ENCODE measurements at places on chromosomes 13 and 19.

DNA sequence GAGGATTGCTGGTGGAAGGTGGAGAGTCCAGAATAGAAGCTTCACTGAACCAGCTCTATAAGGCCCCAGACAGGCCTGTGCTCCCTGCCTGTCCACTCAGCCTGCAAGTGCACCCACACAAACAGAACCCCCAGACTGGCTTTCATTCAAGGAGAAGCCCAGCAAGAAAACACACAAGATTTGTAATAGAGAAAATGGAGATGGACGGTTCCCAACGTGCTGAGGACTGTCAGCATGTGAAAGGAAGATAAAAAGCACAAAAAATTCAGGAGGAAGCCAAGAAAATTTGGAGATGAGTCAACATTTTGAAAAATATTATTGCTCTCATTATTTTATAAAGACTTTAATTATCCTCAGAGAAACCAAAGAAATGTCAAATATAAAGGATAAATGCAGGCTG is 218.2 kb upstream of the SLC10A2 start:
- DNase-seq: no peak

DNA sequence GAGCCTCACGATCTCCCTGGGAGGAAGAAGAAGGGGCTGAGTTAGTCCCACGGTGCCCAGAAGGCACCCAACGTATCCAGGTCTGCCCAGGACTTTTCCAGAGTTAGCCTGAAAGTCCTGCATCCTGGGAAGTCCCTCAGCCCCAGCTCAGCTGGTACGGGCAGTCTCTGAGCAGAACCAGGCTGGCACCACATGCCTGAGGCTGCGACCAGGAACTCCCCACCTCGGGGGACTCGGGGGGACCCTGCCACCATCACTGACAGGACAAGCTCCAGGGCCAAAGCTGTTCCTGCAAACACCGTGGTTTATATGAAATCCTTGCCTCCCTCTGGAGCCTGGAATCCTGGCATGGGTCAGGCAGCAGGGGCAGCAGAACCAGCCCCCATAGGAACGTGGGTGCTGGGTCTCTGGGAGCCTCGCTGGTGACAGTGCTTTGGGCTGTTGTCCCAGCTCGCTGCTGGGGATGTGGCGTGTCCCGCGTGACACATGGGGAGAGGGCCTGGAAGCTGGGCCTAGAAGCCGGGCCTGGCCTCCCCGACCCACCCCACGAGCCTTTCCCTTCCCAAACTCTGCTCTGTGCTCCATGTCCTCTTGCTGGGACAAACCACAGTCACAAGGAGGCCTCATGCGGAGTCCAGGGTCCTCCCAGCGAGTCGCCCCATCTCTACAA is 55.5 kb downstream of the GNG7 start:
- no peak for DNase-seq

DNA sequence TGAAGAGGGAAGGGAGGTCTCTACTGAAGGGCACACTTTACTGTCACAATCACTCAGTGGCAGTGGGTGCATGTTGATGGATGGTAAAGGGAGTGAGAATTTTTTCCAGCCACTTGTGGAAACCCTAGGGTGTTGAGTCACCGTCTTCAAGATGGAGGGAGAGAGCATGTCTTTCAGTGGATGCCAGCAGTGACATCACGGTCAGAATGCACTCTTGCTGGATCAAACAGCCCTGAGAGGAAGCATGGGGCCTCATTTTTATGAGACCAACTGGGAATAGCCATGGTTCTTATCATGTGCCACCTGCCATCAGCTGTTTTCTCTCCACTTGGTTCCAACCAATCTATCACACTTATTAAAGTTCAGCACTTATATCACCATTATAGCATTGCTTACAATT is 182.5 kb downstream of the KCNRG start:
- no peak for DNase-seq

- DNase-seq: no peak
Observed at GRCh38 chr13:46953331-46953730, 56.5 kb upstream of the HTR2A start.

DNA sequence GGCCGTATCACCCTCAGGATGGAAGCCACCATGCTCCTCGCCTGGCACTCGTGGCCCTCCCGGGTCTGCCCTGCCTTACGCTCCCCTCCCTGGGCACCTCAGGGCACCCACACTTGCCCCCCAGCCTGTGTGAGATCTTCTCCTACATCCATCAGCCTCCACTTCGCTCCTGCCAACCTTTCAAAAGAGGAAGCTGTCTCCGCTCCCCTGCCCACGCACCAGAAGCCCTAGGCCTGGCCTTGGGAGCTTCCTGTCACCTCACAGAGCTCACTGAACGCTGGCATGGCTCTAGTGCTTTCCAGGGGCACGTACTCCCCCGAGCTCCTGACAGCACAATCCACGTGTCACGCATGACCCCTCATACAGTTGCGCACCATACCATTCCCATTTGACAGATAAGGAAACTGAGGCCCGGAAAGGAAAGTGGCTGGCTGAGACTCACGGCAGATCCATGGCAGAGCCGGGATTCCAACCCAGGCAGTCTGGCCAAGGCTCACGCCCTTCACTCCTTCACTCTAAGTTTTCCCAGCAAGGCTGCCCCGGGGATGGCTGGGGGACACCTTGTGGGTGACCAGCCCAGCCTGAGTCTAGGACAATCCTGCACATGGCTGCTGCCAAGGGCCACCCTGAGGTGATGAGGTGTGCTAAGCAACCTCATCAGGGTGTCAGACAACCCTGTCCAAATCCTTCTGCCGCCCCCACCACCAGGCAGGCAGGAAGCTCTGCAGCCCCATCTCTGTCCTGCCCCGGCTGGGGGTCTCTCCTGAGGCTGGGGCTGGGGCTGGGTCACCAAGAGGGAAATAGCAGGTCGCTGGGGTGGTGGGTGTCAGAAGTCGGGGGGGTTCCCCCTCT is 19.3 kb downstream of the PPP1R12C start:
- DNase-seq: no peak

- DNase-seq: peak; percentile 95
Observed at GRCh38 chr19:12495002-12495802, 10.6 kb upstream of the ZNF709 start.

DNA sequence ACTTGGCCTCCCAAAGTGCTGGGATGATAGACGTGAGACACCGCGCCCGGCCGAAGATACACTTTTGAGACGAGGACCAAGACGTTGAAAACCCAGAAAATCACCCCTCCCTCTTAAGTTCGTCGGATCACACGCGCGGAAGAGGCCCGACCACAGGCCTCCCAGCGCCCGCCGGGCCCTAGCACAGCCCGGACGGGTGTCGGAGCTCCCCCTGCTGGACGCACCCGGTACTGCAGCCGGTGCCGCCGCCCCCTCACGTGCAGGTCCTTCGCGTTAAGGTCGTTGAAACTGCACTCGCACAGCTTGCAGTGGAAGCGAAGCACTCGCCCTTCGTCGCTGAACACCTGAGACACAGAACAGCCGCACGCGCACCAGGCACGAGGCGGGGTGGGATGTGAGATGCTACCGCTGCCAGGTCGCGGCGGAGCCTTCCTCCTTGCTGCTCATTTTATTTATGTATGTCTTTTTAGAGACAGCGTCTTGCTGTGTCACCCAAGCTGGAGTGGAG is 35.7 kb upstream of the MATK start:
- peak; percentile 71 for DNase-seq

DNA sequence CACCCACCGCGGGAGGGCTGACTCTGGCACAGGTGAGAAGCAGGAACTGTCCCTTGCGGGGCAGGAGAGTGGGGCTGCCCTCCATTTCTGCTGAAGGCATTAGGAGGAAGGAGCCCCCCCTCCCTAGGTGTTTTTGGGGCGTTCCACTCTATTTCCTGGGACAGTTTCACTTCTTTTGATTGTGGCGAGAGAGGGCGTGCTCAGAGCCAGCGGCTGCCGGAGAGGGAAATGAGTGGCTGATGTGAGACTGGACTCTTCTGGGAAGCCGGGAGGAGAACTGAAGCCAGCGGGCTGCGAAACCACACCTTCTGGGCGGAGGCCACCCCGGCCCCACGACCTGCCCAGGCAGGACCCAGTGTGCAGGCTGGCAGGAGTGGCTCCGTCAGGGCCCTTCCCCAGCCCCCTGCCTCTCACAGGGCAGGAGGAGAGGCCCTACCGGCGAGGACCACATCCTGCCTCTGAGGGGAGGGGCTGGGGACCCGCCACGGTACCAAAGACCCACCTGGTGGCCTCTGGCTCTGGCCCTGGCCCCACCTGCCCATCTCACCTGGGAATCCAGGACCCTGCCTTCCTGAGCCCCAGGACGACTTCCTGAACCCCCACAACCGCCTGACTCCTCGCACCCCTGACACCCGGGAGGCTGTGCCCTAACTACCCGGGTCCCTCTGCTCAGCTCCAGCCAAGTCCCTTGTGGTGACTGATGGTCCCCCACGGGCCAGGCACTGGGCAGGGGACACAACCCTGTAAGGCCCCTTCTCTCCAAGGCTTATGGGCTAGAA is 25.9 kb downstream of the MPND start:
- DNase-seq: peak; percentile 63

DNA sequence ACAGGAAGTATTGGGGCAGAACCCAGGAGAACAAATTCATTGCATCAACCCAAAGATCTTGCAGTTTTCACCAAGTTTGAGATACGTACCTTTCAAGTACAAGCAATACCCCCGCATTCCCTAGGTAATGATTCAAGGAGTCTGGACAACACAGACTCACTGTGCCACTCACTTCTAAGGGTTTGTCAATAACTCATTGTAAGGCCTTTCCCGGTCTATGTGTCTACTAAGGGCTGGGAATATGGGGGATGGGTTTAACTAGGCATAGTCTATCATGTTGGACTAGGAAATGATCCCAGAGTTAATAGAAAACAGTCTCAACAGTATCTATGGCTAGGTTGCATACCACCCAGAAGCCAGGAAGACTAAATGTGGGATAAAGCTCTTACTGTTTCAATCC is 8.3 kb upstream of the ITM2B start:
- DNase-seq: no peak

GRCh38 chr19:22620401-22620800 is 13.7 kb upstream of the ZNF492 start:
- no peak for DNase-seq

DNA sequence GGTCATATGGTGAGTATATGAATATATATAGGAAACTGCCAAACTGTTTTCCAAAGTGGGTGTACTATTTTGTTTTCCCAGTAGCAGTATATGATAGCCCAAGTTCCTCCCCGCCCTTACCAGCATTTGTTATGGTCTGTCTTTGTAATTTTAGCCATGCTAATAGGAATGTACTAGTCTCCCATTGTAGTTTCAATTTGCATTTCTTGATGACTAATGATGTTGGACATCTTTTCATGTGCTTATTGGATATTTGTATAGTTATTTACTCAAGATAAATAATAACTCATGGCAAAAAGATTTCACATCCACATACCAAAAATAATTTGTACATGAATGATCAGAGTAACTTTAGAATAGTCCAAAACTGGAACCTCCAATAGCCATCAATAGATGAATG is 75.3 kb upstream of the SERP2 start:
- DNase-seq: no peak

- no peak for DNase-seq
Observed at GRCh38 chr19:41311613-41312012, 1.6 kb downstream of the CCDC97 start.

DNA sequence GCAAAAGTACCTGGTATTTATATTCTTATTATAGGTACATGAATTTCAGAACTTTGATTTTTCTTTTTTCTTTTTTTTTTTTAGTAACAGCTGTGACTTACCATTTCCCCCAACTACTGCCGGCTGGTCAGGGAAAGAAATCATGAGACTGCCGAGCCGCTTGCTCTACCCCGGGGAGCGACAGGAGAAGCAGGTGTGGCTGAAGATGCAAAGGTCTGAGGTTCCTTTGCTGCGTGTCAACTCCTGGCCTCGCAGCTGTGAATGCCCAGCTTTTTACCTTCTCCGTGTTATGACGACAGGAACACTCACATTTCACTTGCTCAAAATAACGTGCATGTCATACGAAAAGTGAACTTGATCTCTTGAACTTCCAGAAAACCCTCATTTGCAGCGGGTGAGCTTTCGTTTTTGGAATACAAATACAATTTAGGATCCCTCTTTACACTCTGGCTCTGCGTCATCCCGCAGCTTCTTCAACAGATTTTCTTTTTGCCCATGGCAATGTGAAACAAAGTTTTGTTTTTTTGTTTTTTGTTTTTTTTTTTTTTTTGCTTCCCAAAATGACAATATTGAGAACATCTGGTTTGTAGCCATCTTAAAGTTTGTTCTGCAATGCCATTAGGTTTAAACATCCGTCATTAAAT is 117.9 kb downstream of the EFNB2 start:
- DNase-seq: peak; percentile 31

GRCh38 chr19:1828279-1829238 is 16.5 kb upstream of the ATP8B3 start:
- no peak for DNase-seq

DNA sequence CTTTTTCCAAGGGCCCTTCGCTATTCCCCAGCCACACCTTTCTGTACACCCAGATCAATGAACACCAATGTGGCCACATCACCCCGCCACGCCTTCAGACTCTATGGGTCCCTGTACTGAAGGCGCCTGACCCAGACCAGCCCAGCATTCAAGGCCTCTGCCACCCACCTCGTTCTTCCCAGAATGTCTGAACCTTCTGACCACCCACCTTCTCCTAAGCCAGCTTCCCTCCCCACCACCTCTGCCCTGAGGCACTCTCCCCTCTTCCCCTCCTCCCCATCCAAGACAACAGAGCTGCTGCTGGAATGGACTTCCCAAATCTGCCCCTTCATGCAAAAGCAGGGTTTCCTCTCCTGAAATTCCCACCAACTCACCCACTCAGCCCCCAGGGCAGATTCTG is 3.3 kb upstream of the CEACAM20 start:
- DNase-seq: no peak

DNA sequence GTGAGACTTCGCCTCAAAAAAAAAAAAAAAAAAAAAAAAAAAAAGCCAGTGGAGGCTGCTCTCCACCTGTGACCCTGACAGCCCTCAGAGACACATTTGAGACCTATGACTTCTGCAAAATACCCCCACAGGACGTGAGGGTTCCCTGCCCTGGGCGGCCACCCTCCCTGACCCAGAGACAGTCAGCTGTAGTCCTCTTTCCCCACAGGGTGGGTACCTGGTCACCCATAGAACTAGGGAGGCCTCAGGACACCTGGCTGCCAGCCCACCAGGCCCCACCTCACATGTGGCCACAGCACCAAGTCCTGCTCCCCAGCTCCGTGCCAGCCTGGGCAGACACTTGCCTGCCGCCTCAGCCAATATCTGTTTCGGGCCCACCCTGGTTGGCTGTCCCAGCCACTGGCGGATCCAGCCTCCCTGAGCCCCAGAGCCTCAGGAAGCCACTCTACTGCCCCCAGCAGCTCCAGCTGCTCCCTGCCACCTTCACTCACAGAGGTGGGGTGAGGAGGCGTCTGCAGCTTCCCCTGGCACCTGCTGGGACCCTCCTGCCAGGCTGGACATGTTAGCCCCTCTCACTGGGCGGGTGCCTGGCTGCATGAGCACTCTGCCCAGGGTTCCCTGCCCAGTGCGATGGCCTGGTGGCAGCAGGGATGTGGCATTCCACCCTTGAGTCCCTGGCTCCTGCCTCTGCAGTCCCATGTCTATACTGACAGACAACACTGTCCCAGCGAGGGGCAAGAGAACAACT is 6.9 kb downstream of the MKNK2 start:
- DNase-seq: peak; percentile 36

GRCh38 chr13:59677966-59678814 is 485.5 kb downstream of the DIAPH3 start:
- DNase-seq: no peak
